Tongue (tissue), 3 donors: ENCODE measurements at places on chromosomes 7 and 10. TPM values are rescaled to one million over a fixed set of nuclear protein-coding genes. Genes with fewer than 3 reads are reported as not detected.

- no peak for DNase-seq
These were observed 253.6 kb upstream of the PHF14 start for GRCh38 chr7:10720042-10720441.

GRCh38 chr7:124764847-124765400 is 668 bp downstream of the GPR37 start:
- peak; percentile 28 for DNase-seq

DNA sequence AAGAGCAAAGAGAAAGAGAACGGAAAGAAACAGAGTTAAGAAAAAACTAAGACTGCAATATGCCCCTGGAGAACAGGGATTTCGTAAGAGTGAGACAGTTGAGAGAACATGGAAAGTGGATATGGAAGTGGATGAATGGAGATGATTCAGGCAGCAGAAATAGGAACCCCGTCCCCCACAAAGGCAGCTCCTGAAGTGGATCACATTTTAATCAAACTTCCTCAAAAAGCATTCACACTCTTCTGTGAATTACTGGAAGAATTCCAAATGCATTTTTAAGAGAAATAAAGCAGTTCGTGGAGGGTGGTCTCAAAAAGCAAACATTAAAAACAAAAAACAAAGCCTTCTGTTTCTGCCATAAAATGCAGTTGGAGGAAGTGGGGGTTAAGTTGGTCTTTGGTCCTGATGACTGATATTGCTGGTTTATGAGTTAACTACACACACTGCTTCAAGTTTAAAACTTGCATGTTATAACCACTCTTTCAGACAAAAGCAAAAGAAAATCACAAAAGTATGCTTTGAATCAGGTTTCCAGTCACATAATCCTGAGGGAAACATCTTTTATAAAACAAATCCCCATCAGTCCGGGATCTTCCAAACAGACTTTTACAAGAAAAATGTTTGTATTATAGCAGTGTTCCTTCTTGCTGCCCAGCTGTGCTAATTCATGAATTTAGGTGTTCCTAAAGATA is 214.3 kb downstream of the FANK1 start:
- DNase-seq = peak; percentile 56

- no peak for DNase-seq
These were observed 20.8 kb upstream of the NRP1 start for GRCh38 chr10:33355274-33355673.

DNA sequence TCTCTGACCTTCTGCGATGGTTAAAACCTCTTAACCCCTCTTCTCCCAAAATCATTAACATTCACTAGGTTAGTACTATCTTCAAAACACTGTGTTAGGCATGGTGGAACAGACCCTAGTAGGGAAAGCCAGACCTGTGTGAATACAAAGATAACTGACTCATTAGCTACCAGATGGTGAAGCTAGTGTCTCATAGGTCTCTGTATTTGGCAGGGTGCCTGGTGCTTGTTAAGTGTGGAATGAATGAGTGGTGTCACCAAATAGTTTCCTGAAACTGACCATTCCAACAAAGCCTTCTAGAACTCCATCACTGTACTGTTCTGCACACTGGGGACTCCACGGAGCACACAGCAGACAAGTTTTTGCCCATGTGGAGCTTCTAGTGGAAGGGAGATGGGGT is 27.7 kb upstream of the TM9SF3 start:
- DNase-seq = peak; percentile 13

- no peak for DNase-seq
These were observed 272.3 kb downstream of the CNTNAP2 start for GRCh38 chr7:146388928-146389327.

The CRYGN gene
- total RNA-seq = not detected

DNA sequence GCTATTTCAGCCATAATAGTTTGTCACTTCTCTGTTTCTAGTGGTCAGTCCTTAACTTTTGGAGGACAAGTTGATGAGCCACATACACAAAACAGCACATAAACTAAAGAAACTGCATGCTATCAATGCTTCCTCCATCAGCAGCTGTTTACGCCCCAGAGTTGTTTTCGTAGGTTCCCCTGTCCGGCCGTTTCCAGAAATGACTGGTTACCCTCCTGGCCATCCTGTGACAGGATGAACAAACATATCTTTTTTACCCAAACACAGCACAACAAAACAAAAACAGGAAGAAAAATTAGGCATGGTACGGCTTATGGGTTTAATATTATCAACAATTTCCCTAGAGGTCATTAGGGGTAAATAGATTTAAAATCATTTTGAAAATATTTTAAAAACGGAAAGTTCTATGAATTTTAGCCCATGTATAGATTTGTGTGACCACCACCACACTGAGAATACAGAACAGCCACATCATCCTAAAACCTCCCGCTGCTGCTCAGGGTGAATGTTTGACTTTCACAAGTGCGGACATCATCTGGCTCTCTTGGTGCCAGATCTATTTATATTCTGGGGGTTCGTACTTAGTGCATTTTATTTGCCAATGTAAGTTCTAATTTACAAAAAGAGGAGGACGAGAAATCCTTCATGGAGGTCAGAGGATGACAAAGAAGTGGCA is 74.8 kb downstream of the HIPK2 start:
- no peak for DNase-seq
